ENCODE measurements at places on chromosomes 3 and 15. TPM values are rescaled to one million over a fixed set of nuclear protein-coding genes. Genes with fewer than 3 reads are reported as not detected.

DNA sequence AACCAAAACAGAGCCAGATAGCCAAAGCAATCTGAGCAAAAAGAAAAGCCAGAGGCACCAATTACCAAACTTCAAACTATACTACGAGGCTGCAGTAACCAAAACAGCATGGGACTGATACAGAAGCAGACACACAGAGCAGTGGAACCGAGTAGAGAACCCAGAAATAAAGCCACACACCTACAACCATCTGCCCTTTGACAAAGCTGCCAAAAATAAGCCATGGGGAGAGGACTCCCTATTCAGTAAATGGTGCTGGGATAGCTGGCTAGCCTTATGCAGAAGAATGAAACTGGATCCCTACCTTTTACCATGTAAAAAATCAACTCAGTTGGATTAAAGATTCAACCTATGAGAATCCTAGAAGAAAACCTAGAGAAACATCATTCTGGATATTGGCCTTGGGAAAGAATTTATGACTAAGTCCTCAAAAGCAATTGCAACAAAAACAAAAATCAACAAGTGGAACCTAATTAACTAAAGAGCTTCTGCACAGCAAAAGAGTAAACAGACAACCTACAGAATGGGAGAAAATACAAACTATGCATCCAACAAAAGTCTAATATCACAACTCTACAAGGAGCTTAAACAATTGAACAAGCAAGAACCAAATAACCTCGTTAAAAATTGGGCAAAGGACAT, 95.1 kb downstream of the APBA2 start:
- H3K4me3 ChIP-seq: no peak overlapping the region
- DNase-seq: no peak
- peaks cover 42% of the 10 kb centered on the region for H3K4me1 ChIP-seq
- peaks cover 3% of the 10 kb centered on the region for H3K27me3 ChIP-seq
- no peaks in the 10 kb centered on the region for H3K36me3 ChIP-seq
- no peak overlapping the region for H3K27ac ChIP-seq

GRCh38 chr3:17573396-17573795, 169.0 kb downstream of the TBC1D5 start:
- H3K27me3 ChIP-seq: no peaks in the 10 kb centered on the region
- no peaks in the 10 kb centered on the region for H3K36me3 ChIP-seq
- no peak overlapping the region for H3K4me3 ChIP-seq
- DNase-seq: no peak
- peaks cover 14% of the 10 kb centered on the region for H3K4me1 ChIP-seq
- H3K27ac ChIP-seq: no peak overlapping the region

GRCh38 chr3:191026746-191027145, 164.3 kb upstream of the GMNC start:
- H3K27ac ChIP-seq: no peak overlapping the region
- H3K36me3 ChIP-seq: no peaks in the 10 kb centered on the region
- H3K27me3 ChIP-seq: no peaks in the 10 kb centered on the region
- H3K4me3 ChIP-seq: no peak overlapping the region

Gene FETUB
- not detected for total RNA-seq

Gene LRRC58
- 14.9 TPM for total RNA-seq

Gene TIGIT
- not detected for total RNA-seq

- peaks cover 29% of the 10 kb centered on the region for H3K36me3 ChIP-seq
- peaks cover 33% of the 10 kb centered on the region for H3K4me1 ChIP-seq
- no peak for DNase-seq
These were observed 75.1 kb downstream of the MYO9A start for GRCh38 chr15:72042865-72043264.

Gene SMAD6
- total RNA-seq: 10.1 TPM

Gene SPINK8
- not detected for total RNA-seq
